ENCODE measurements at places on chromosomes 1 and 21.

DNA sequence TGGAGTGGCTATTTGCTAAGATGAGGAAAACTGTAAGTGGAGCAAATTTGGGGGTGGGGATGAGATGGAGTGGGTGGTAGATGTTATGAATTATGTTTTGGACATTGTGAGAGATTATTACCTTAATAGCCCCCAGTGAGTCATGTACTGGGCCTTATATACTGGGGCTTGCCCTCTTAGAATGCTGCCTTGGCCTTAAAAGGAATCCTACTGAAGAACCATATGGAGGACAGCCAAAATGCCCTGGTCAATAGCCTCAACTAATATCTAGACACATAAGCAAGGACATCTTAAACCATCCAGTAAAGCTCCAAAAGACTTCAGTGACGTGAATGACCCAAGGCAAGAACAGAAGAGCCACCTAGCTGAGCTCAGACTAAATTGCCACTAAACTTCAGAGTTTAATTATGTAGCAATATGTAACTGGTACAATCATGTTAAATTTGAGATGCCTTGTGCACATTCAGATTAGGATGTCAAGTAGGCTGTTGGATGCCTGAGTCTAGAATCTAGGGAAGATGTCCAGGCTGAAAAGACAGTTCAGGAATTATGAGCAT is 13.9 kb upstream of the IGSF3 start:
- DNase-seq = no peak

GRCh38 chr1:20073256-20073655 is 3.3 kb downstream of the PLA2G5 start:
- DNase-seq = no peak

- no peak for DNase-seq
These were observed 62.7 kb upstream of the LAPTM5 start for GRCh38 chr1:30820299-30820698.

GRCh38 chr1:203028784-203029553 is 2.7 kb downstream of the PPFIA4 start:
- no peak for DNase-seq

DNA sequence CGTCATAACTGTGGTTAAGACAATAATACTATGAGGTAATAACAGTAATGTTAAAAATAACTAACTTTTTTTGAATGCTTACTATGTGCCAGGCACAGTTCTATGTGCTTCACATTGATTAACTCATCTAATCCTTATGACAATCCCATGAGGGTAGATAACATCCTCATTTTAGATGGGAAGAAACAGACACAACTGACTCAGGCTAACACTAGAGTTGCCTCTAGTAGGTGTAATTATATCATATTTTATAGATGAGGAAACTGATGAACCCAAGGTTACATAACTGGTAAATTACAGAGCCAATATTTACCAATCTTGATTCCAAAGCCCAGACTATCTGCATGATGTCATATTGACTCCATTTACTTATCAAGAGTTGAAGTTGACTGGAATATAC is 23.5 kb downstream of the SERPINC1 start:
- DNase-seq = no peak

- DNase-seq = no peak
These were observed 41.6 kb upstream of the SEC16B start for GRCh38 chr1:178011465-178011828.
